Bone marrow (tissue), 2 donors: ENCODE measurements at places on chromosomes 1 and 21.

- no peak for DNase-seq
These were observed 55.9 kb downstream of the NEK7 start for GRCh38 chr1:198212675-198213074.

DNA sequence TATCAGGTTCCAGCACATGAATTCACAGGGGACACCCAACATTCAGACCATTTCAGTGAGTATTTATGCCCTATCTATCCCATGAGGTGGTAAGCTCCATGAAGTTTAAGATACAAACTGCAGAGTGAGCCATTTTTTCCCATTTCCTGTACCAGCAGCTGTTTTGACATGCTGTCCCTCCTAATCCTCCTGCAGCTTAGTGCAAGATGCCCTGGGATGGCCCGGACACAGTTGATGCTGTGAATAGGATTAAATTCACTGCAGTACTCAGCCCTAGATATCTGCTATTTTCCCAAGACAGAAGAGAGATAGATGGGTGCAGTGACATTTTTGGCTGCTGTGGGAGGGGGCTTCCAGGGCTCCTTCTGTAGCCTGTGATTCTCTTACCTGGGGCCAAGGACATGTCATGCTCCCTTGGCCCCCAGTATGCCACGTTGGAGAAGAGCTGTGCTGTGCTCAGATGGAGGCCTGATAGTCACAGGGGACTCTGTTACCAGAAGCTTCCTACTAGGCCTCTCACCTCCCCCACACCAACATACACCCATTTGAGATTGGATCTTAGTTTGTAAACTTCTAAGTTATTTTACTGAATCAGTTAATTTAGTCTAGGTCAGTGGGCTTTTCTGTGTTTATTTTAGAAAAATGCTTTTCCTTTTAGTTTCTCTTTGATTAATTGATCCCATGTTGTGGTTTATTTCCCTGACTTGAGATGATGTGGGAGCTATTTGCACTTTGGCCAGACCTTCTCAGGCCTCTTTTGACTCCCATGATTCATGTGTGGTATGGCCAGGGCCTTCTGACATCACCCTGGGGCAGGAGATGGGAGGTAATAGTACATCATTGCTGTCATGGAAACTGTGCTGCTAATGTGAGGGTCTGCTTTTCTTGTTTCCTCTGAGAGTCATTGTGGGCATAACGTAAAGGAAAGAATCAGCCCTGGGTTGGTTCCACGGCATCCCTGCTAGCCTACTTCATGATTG lies 92.6 kb downstream of the ST3GAL3 start:
- no peak for DNase-seq

DNA sequence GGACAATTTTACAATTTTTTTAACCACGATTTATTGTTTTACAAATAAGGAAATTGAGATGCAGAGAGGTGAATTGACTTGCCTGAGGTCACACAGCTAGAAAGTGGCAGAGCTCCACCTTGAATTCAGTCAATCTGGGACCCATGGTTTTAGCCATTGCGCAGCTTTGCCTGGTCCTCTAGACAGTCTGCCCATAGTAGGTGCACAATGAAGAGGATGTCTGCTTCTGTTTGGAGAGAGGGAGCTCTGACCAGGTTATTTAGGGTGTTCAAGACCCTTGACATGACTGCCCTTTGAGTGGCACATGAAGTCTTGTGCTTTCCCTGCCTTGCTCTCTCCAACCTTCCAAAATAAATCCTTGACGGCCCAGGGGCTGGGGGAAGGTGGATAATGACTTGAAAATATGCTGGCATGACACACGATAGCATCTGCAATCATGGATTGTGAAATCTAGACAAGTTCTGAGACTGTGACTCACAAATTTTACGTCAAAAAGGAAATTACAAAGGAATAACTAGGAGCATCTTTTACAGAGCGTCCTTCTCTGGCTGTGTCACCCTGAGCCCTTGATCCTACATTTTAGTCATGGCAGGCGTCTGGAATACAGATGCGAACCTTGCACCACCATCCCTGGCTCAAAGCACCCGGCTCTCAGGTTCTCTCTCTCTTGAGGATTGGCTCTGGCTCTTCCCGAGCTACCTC lies 26.2 kb upstream of the ID3 start:
- no peak for DNase-seq

GRCh38 chr21:27070861-27071670 lies 104.2 kb upstream of the ADAMTS5 start:
- no peak for DNase-seq

DNA sequence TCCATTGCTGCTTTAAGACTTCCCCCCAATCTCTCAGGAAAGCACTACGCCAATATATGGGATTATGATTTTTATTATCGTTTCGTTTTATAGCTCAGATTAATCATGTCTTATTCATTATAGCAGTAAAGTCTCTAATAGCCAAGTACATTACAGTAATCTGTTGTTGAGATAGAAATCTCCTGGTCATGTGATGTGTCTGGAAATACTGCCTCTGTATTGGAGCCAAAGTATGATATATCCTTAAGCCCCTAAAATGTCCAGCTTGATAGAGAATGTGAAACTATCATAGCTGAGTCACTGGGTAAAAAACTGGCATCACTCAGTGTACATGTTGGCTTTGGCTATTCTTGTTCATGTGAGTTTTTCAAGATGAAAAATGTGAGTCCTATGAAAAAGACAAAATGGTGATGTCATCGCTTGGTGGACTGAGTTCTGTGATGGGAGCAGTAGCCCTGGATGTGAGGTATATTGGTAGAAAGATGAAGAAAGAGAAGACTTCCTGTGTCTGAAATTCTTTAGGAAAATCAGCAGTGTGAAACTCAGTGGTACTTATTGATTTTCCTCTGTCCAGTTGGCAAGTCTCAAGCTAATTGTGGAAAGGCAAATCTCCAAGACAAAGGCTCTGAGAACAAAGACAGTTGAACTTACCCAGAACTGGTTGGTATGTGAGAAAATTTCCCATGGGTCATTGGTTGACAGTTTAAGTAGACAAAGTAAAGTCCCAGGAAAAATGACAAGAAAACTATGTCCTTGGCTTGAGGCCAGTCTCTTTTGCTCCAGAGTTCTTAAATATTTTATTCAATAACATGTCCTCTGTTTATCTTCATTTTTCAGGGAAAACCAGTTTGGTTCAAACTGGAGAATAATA lies 76.2 kb downstream of the BRINP2 start:
- no peak for DNase-seq

DNA sequence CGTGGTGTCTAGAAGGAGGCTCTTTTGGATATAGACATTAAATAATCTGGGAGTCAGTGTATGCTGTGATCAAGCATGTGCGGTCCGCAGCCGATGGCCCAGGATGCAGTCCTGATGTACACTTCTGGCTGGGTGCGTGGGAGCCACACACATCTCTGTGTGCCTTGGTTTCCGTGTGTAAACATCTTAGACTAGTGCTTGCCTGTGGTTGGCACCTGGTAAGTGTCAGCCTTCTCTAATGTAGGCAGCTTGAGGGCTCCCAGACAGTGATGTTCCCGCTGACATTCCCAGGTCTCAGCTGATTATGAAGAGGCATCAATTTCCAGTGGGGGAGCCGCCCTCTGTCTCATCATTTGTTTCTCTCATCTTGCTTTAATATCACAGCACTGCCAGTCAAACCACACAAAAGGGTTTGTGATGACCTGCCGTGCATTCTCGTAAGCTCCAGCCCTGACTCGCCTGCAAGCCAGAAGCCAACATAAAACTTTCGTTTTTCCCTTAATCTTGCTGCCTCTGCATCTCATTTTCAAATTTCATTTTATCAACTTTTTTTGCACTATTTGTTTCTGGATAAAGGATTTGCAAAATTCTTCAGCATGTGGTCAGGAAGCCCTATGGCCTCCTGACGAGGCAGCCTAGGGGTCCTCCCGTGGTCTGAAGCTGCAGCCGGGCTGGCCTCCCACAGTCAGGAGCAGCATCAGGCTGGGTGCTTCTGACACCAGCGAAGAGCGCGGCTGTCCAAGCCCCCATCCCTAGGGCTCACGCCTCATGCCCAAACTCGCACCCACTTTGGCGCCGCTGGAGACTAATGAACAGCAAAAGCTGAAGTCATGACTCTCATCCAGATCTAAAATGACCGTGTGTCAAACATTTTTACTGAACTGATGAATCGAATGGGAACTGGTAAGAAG lies 28.1 kb downstream of the PDE9A start:
- DNase-seq, result no peak
